Activated B cell treated with CpG ODN at 0.5 μM for 24 hours (primary cell): ENCODE measurements at places on chromosomes 4 and X. TPM values are rescaled to one million over a fixed set of nuclear protein-coding genes. Genes with fewer than 3 reads are reported as not detected.

GLOD5 gene
- not detected in 2 replicates for total RNA-seq

QRFPR gene
- not detected in 2 replicates for total RNA-seq

SRPK3 gene
- not detected in 2 replicates for total RNA-seq

DCAF4L1 gene
- 0.22 and 0.24 TPM in 2 replicates for total RNA-seq

PF4V1 gene
- total RNA-seq, result not detected in 2 replicates

HTRA3 gene
- not detected in 2 replicates for total RNA-seq
